ENCODE measurements at places on chromosomes 6 and 20. TPM values are rescaled to one million over a fixed set of nuclear protein-coding genes. Genes with fewer than 3 reads are reported as not detected.
A peak's percentile ranks its signal among the peaks of the same experiment; 100 is the strongest.

DNA sequence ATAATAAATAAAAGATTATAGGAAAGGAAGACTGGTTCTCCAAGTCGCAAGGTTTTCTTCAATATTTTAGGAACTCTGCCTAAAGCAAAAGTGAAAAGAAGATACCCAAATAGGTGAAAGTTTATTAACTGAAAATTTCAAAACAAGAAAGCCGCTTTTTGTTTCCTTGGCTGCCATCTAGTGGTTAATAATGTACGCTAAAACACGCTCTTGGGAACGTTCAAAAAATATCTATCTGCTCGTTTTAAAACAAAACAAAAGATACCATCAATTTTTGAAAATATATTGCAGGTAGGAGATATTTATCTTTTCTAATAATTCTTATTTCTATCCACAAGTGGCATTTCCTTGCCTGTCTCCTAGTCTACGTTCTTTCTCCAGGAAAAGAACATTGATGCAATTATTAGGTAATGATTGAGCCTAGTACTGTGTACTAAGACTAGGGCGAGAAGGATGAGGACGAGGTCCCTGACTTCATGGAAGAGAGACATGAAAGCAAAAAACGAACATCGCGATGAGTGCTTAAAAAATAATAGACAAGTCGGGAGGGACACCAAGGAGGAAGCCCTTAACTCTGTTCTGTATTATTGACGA, 97.2 kb downstream of the SPTLC3 start:
- peak; percentile 59 for DNase-seq

- peak; percentile 15 for DNase-seq
Observed at GRCh38 chr6:144194293-144194810, 44.0 kb downstream of the STX11 start.

DNA sequence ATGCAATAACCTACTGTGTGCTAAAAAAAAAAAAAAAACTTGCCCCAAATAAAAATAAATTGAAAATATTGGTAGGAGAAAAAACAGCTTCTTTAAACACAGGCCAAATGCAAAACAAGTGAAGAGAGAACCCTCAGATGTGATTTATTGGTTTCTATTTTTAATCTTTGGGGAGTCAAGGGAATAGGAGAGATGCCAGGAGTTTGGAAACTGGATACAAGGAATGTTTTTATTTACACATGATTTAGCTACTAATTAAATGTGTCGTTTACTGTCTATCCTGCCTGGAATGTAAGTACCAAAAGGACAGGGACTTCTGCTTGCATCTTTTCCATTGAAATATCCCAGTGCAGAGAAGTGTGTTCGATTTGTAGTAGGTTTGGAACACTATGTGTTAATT, 810.7 kb downstream of the MAFB start:
- DNase-seq: peak; percentile 58

GRCh38 chr6:53805725-53806124, 10.9 kb downstream of the LRRC1 start:
- DNase-seq: no peak

- DNase-seq: no peak
Observed at GRCh38 chr6:124671324-124671723, 290.9 kb upstream of the RNF217 start.

The IL17F gene
- total RNA-seq: not detected

GRCh38 chr6:137811916-137812553, 55.0 kb upstream of the TNFAIP3 start:
- DNase-seq: no peak

The C20orf144 gene
- not detected for total RNA-seq

DNA sequence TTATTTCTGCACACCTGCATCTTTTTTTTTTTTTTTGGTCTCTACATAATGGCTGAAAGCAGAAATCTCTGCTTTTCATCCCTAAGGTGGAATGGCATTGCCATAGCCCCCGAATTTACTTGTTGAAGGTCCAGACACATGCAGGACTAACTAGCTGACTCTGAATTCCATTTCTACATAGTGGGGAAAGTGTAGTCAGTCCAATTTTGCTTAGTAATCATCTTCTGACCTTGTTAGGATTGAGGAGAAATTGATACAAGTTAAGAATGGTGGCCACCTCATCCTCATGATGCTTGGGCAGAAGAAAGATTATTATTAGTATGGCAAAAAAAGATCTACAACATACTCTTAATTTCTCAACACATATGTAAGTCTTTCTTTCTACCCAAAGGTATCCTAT, 16.4 kb upstream of the FAM83B start:
- DNase-seq: no peak

DNA sequence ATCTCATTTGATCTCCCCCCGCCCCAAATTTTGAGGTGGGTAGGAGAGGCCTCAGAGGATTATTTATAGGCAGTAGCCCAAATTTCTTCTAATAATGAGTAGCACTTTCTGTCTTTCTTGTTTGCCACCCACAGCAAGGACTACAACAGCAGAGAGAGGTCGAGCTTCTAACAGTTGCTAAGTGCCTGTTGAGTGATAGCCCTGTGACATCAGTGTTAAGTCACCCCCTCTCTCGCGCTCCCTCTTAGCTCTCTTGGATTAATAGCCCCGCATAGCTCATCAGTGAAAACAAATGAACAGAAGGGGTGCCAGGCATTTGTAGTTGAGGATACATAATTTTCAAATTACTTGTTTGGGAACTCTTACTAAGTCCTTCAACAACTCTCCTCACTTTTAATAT, 3.5 kb downstream of the ANKRD60 start:
- no peak for DNase-seq

The OXT gene
- not detected for total RNA-seq

GRCh38 chr6:159959165-159959975, 9.5 kb upstream of the IGF2R start:
- no peak for DNase-seq

The LY6G6F gene
- not detected for total RNA-seq

GRCh38 chr20:2820084-2820895, 4.1 kb downstream of the TMEM239 start:
- DNase-seq: peak; percentile 43

DNA sequence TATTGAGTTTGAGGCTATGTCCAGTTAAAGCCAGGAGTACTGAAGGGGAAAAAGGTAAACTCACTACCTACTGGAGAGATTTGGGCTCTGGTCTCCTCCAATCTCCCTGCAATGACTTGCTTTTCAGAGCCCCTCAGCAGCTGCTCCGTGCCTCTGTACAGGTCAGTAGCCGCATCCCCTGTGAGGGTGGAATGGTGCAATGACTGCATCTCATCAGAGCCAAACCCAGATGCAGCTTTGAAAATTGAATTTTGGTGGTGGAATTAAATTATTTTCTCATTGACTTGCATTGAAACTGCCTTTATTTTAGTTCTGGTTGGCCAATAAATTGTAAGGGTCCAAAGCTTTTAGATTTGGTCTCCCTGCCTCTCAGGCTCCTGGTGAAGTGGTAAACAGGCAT, 166.7 kb downstream of the DLL1 start:
- no peak for DNase-seq

The RGS17 gene
- total RNA-seq: 1.2 TPM

GRCh38 chr20:6848992-6849391, 81.5 kb downstream of the BMP2 start:
- DNase-seq: no peak

- DNase-seq: no peak
Observed at GRCh38 chr6:125173341-125174095, 19.9 kb downstream of the TPD52L1 start.

GRCh38 chr6:166553563-166554271, 32.8 kb downstream of the RAMACL start:
- peak; percentile 69 for DNase-seq

The SPINT3 gene
- not detected for total RNA-seq

The PAK1IP1 gene
- total RNA-seq: 34.6 TPM

- DNase-seq: peak; percentile 99
Observed at GRCh38 chr20:25309395-25310267, 61.7 kb downstream of the PYGB start.

The PACRG gene
- not detected for total RNA-seq

GRCh38 chr6:63793465-63794137, 158.0 kb downstream of the PHF3 start:
- DNase-seq: no peak

DNA sequence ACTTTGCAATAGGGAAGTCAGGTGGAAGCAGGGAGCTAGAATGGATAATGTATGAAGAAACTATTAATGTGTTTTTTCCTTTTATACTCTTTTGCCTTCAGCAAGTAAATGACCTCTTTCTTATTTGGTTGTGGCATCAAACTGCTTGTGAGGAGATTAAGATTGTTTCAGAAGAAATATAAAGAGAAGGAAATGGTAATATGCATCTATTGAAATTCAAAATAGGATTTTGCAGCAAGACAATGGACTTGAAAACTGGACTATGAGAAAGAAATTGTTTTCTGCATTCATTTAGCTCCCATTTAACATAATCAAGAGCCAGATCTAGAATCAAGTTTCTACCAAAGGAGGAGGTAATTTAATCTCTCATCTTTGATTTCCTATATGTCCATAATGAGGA, 32.3 kb upstream of the KIFC1 start:
- DNase-seq: no peak

- no peak for DNase-seq
Observed at GRCh38 chr6:4010048-4010447, 68.9 kb downstream of the FAM217A start.

DNA sequence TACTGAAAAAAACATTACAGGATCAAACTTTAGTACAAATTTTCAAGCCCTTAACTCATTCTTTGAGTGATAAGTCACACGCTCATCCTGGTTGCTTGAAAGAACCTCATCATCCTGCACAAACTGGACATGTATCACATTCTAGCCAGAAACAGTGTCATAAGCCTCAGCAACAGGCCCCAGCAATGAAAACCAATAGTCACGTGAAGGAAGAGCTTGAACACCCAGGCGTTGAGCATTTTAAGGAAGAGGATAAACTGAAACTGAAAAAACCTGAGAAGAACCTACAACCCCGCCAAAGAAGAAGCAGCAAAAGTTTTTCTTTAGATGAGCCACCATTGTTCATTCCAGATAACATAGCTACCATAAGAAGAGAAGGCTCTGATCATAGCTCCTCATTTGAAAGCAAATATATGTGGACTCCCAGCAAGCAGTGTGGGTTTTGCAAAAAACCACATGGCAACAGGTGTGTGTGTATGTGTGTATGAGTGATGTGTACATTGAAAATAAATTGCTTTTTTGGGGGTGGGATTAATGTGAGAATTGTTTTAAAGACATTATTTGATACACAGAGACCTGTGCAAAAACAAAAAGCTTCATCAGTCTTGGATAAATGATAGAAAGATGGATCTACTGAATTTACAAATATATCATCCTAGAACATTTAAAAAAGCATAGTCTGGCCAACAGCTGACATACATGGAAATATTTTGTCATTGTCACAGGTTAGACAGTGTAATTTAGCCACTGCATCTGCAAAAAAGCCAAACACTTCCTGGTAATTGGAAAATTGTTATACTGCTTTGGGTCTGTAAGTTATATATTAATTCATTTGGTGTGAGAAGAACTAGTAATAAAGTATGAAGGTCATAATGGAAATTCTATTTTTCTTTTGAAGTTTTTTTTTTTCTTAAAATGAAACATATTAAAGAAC, 50.1 kb downstream of the PHF3 start:
- DNase-seq: no peak

DNA sequence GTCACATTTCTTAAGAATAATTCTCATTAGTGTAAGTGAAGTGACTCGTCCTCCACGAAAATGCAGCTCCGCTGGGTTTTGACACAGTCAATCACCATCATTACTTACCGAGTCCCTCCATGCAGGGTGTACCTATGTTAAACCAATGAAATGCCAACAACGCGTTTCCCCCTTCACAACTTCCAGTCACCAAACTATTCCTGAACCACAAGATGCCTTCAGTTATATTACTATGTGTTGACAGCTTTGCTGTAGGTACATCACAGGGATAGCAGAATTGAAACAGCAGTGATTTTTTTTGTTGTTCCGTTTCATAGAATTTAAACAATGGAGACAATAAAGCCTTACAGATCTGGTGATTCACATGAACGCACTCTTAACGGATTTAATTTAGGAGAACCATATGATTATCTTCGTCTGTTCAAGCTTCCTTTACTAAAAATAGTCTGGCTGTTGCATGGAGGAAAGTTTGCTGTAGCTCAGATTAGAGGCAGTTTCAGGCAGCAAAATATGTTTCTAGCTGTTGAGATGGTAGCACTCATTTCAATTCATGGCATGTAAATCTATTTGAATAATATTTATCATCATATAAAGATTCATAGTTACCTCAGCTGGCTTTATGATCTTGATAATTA, 652.8 kb downstream of the PRKN start:
- DNase-seq: no peak

The PNPLA1 gene
- total RNA-seq: 0.05 TPM

GRCh38 chr6:159935065-159935464, 33.8 kb upstream of the IGF2R start:
- DNase-seq: peak; percentile 38

The RAET1L gene
- total RNA-seq: not detected

DNA sequence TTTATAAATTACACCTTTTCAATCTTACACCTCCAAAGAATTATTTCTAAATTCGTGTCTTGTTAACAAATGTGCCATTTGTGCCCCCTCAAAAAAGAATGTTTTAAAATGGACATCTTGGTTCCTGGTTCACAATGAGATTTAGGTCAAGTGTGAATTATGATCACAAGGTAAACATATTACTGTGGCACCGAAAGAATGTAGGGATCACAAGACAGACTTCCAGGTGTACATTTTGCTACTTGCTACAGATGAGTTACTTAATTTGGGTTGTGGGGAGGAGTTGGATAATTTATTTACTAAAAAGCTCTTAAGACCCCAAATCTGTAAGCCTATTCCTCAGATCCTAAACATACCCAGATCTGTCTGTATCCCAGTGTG, 25.0 kb upstream of the ADTRP start:
- DNase-seq: no peak

- peak; percentile 65 for DNase-seq
Observed at GRCh38 chr6:125095580-125096301, 57.8 kb upstream of the TPD52L1 start.

DNA sequence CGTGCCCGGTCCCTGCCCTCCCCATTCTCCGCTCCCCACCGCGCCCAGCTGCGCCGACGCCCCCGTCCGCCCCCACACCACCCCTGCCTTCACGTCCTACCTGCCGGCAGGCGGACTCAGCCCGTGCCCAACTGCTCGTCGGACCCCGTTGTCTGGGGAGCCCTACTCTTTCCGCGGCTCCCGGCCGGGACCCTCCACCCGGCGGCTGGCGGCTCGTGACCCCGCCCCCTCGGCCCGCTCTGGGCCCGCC, at the start of gene SERAC1:
SERAC1 (minus strand) TSS at position 223 of the 250 bp plus-strand sequence. CDS start 9,899 bp downstream, outside the sequence.
- DNase-seq: no peak

DNA sequence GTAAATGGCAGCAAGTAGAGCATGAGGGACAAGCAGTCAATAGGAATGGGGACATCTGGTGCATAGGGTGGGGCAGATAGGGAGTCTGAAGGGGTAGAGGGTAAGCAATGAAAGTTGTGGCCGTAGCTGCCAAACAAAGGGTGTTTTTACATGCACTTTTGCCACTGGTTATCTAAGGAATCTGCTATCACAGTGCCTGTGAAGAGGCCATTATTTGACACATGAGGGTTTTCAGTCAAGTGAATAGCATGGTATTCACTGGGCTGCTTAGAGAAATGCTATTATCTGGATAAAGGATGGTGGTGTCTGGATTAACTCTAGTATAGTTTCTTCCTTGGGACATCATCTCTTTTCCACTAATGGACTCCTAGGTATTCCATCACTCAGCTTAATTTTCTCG, 118.2 kb downstream of the CARMIL1 start:
- DNase-seq: no peak

Measured in M059J (cell line).